Osteocyte (in vitro differentiated cells): ENCODE measurements at places on chromosomes 13 and 19. TPM values are rescaled to one million over a fixed set of nuclear protein-coding genes. Genes with fewer than 3 reads are reported as not detected.
A peak's percentile ranks its signal among the peaks of the same experiment; 100 is the strongest.

DNA sequence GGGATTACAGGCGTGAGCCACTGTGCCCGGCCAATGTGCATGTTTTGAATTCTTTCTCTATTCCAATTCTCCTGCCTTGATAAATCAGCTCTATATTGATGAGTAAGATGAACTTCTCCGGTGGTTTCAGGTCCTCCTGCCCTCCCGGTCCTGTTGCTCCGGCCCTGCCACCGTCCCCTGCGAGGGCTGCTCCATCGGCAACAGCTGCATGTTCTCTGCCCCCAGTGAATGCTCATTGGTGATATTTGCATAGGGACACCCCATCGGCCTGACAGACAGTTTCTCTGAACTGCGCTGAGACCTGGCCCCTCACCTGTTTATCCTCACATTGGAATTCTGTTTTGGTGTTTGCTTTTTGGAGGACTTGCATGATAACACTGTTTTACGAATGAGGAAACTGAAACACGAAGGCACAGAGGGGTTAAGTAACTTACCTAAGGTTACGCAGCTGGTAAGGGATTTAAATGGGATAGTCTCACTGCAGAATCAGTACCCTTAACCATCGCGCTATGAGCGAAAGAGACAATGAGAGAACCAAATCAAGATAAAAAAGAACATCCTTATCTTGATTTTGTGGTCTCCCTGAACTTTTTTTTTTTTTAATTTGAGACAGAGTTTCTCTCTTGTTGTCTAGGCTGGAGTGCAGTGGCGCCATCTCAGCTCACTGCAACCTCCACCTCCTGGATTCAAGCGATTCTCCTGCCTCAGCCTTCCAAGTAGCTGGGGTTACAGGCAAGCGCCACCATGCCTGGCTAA is 32.2 kb downstream of the ZNF557 start:
- peaks cover 10% of the 10 kb centered on the region for H3K4me1 ChIP-seq
- no peak overlapping the region for H3K4me3 ChIP-seq
- H3K36me3 ChIP-seq = peaks cover 3% of the 10 kb centered on the region
- H3K27ac ChIP-seq = no peak overlapping the region

DNA sequence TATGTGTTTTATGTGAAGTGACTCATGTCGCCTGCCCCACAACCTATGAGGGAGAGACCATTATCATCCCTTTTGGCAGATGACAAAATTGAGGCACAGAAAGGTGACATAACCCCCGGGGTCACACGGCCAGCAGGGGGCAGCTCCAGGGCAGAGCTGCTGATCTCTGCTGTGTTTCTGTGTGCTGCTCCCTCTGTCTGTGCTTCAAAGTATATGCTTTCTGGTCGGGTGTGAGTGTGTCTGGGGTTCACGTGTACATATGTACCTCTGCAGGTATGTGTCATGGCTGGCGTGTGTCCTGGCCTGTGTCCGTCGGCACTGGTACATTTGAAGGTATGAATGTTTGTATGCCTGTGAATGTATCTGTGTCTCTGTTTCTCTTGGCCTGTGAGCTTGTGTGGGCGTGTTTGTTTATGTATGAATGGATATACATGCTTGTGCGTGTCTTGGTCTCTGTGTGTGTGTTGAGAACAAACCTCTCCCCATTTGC is 7.1 kb downstream of the LIPE start:
- H3K27ac ChIP-seq = no peak overlapping the region
- no peak overlapping the region for H3K4me3 ChIP-seq
- peaks cover 25% of the 10 kb centered on the region for H3K4me1 ChIP-seq
- no peak for DNase-seq
- H3K36me3 ChIP-seq = no peaks in the 10 kb centered on the region
- no peaks in the 10 kb centered on the region for H3K27me3 ChIP-seq

DNA sequence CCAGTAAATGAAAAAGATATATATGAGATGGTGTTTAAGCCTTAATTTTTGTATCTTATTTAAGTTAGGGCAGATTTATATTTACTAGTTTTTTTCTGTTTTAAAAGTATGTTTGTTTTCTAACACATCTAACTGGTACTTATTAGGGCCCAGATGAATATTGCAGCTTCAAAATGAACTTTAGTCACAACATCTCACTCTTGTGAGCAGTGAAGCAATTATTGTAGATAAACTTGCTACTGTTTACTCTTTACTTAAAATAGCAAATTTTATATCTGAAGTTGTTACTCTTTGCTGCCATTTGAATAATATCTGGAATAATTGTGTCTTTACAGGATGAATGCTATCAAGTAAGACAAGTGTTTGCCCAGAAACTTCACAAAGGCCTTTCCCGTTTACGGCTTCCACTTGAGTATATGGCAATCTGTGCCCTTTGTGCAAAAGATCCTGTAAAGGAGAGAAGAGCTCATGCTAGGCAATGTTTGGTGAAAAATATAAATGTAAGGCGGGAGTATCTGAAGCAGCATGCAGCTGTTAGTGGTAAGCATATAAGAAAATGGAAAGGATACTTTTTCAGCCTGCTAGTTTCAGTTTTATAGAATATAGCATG is 166.8 kb downstream of the PDS5B start:
- H3K4me3 ChIP-seq = no peak overlapping the region
- DNase-seq = no peak
- H3K36me3 ChIP-seq = peaks cover 39% of the 10 kb centered on the region
- H3K27ac ChIP-seq = no peak overlapping the region

DNA sequence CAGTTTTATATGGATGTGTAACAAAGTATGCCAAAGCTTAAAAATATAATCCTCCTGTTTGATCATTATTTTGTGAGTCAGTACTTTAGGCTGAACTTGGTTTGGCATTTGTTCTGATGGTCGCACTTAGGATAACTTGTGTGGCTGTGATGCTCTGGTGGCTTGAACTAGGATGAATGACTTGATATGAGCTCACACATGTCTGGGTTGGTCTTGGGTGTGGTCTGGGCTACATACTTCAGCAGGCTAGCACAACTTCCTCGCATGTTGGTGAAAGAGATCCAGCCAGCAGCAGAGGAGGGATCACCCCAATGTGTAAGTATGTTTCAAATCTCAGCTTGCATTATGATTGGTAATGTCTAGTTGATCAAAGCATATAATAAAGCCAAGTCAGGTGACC is 969.1 kb upstream of the PCDH9 start:
- H3K4me3 ChIP-seq = no peak overlapping the region
- H3K27me3 ChIP-seq = no peaks in the 10 kb centered on the region
- no peak overlapping the region for H3K27ac ChIP-seq

DNA sequence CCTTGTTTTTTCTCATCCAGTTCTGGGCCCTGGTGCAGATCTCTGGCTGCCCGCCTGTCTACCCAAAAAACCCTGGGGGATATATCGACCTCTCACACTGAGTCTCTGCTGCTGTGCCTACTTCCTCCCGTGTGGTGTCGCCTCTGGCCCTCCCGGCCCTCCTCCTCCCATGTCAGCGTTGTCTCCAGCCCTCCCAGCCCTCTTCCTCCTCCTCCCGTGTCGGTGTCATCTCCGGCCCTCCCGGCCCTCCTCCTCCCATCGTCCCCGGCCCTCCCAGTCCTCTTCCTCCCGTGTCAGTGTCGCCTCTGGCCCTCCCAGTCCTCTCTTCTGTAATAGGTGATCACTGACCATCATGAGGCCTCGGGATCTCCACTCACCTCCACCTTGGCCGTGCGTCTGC is 81.8 kb downstream of the GPR12 start:
- no peaks in the 10 kb centered on the region for H3K27me3 ChIP-seq
- peaks cover 15% of the 10 kb centered on the region for H3K36me3 ChIP-seq
- peak overlapping the region; percentile 90 for H3K27ac ChIP-seq
- H3K4me1 ChIP-seq = peaks cover 24% of the 10 kb centered on the region
- H3K4me3 ChIP-seq = no peak overlapping the region
- no peak for DNase-seq

- H3K27ac ChIP-seq = no peak overlapping the region
- DNase-seq = no peak
- peaks cover 24% of the 10 kb centered on the region for H3K27me3 ChIP-seq
- H3K36me3 ChIP-seq = peaks cover 3% of the 10 kb centered on the region
- no peaks in the 10 kb centered on the region for H3K4me1 ChIP-seq
- no peak overlapping the region for H3K4me3 ChIP-seq
Measured at GRCh38 chr13:70747262-70747661, 639.0 kb upstream of the KLHL1 start.

GRCh38 chr19:33406521-33407139 is 33.1 kb downstream of the CEBPG start:
- peaks cover 9% of the 10 kb centered on the region for H3K4me1 ChIP-seq
- H3K36me3 ChIP-seq = peaks cover 4% of the 10 kb centered on the region
- DNase-seq = peak; percentile 91
- no peak overlapping the region for H3K27ac ChIP-seq
- no peak overlapping the region for H3K4me3 ChIP-seq

- no peak for DNase-seq
- H3K27me3 ChIP-seq = peaks cover 16% of the 10 kb centered on the region
- H3K36me3 ChIP-seq = no peaks in the 10 kb centered on the region
- H3K27ac ChIP-seq = no peak overlapping the region
- no peaks in the 10 kb centered on the region for H3K4me1 ChIP-seq
Measured at GRCh38 chr19:39754971-39755370, 17.1 kb upstream of the CLC start.

DNA sequence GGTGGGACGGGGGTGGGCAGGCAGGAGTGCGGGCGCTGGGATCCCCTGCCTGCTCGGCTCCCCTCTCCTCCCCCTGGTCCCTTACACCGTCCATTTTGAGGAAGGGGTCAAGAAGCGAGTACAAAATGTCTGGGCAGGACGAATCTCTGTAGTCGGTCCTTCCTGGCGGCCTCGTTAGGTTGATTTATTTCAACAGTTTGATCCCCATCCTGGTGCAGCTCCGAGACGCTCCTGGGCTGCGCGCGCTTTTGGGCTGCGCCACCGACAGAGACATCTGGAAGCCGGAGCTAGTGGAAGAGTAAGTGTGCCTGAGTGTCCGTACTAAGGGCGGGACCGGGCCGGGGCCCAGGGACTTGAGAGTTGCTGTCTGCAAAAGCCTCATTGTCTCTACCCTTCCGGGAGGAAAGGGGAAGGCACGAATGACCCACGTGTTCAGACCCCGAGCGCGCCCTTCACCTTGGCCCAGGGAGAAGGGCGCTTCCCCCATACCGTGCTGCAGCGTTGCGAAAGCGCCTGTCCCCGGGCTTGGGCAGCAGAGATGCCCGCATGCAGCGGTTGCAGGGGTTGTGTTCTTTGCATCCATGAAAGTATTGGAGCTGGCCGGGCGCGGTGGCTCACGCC is 1.8 kb downstream of the ZNF114 start:
- H3K4me3 ChIP-seq = peak overlapping the region; percentile 84
- H3K4me1 ChIP-seq = peaks cover 11% of the 10 kb centered on the region
- no peaks in the 10 kb centered on the region for H3K36me3 ChIP-seq
- H3K27me3 ChIP-seq = no peaks in the 10 kb centered on the region

DNA sequence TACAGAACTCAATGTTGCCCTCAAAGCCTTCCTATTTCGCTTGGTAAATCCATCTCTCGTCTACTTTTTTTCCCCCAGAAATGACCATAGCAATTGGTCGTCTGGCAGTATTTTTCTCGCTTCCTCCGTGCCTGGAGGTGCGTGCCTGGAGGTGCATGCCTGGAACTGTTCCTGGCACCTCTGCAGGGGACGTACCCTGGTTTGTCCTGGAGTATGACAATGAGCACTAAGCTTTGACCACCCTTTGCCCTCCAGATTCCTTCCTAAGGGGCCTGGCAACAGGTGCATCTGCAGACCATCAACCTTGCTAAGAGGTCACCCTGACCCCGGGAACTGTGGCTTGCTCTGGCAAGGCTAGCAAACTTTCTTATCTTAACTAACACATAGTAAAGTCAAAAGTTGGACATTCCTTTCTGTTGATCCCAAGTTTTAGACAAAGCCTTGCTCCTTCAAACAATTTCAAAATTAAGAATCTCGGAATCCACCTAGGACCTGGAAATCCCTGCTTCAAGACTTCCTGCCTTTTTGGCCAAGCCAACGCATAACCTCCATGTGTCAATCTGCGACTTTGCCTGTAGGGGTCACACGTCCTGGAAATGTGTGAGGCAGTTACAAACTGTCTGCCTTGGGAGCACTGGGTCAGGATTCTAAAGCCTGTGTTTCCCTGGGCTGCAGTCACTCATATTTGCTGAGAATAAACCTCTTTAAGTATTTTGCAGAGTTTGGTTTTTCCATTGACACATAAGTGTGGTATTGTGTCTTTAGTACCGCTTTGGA is 28.8 kb upstream of the TUBGCP3 start:
- H3K27ac ChIP-seq = no peak overlapping the region
- H3K4me1 ChIP-seq = no peaks in the 10 kb centered on the region
- peak; percentile 65 for DNase-seq
- H3K27me3 ChIP-seq = peaks cover 47% of the 10 kb centered on the region

DNA sequence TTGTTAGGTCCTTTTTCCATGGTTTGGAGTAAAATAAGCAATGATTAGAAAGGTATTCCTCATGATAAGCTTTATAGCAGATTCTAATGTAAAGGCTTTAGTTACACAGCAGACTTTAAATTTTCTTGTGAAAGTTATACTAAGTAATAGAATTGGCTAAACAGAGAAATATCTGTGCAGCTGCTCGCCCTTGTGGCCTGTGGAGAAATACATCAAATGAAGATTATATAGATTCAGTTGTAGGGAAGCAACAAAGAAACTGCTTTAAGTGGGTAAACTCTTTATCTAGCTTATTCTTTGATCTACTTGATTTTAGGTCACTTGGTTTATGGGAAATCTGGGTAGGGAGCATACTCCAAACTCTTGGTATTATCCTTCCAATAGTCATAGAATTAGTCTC is 1269.7 kb upstream of the SPRY2 start:
- no peak overlapping the region for H3K27ac ChIP-seq
- peaks cover 5% of the 10 kb centered on the region for H3K27me3 ChIP-seq
- DNase-seq = no peak

DNA sequence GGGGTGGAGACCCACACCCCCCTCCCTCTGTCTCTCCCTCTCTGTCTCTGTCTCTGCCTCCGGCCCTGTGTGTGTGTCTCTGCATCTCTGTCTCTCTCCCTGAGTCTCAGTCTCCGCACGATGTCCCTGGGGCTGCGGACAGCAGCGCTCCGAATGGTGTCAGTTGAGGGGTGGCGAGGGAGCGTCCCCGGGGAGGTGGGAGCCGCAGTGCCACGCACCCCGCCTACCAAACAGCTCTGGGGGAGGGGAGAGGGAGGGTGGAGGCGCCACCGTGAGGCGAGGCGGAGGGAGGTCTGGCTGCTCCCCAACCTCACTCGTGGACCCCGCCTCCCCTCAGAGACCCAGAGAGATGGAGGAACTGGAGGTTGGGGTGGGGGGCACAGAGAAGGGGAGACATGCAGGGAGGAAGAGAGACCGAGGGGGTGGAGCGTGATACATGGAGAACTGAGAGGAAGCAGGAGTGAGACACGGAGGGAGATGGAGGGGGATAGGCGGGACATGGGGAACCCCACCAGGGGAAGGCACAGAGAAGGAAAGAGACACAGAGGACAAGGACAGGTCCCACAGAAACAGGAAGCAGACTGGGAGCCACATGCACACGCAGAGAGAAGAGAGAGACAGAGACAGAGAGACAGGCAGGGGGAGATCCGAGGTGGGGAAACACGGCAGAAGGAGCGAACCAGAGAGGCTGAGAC is 7.2 kb downstream of the ERFL start:
- peaks cover 14% of the 10 kb centered on the region for H3K27me3 ChIP-seq
- no peak overlapping the region for H3K4me3 ChIP-seq
- H3K4me1 ChIP-seq = no peaks in the 10 kb centered on the region
- no peaks in the 10 kb centered on the region for H3K36me3 ChIP-seq
- H3K27ac ChIP-seq = no peak overlapping the region
- DNase-seq = no peak

RNASEH2B gene
- 20.0 and 22.0 TPM in 2 replicates for total RNA-seq

C19orf18 gene
- total RNA-seq = 1.4 and 1.8 TPM in 2 replicates

CEACAM8 gene
- total RNA-seq = not detected in 2 replicates

WASF3 gene
- total RNA-seq = 17.1 and 20.0 TPM in 2 replicates
